ENCODE measurements at places on chromosomes 7 and 10.

GRCh38 chr7:148884049-148884298, at the start of gene EZH2:
Gene EZH2, minus strand, starts transcription at chr7:148884291. Its CDS starts 36,993 bp downstream, at chr7:148847298.
- DNase-seq, result no peak

DNA sequence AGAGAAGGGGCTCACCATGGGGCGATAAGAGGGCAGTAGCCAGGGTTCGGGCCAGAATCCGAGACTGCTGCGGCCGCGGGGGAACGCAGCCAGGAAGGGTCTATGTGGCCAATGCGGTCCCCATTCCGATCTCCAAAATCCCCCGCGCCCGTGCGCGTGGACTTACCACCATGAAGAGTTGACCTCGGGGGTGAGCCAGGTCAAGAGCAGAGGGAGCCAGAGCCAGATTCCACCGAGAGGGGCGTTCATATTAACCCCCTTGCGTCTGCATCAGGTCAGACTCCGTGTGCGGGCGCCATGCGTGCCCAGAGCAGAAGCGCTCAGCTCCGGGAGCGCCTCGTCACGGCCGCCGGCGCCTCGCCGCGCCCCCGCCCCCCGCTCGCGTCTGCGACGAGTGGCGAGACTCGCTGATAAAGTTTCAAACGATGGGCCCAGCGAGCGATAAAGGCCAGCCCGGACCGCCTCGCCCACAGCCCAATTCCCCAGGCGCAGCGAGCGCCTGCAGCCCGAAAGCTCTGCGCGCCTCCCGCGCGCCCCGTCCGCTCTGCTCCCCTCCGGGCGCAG, at the start of gene WNT2:
WNT2 (minus strand) TSS at position 318 of the 564 bp plus-strand sequence; CDS start at position 249, 69 bp downstream.
- no peak for DNase-seq

GRCh38 chr10:87983716-87984115, 120.3 kb downstream of the PTEN start:
- no peak for DNase-seq

GRCh38 chr7:91993976-91994375, 53.3 kb downstream of the AKAP9 start:
- no peak for DNase-seq

- no peak for DNase-seq
These were observed 47.6 kb downstream of the STEAP1B start for GRCh38 chr7:22452142-22452959.

All from AG09309 (cell line).